GM03348 (cell line): ENCODE measurements at places on chromosomes 12 and 14.

- no peak for DNase-seq
Observed at GRCh38 chr14:62778310-62778709, 266.9 kb downstream of the KCNH5 start.

DNA sequence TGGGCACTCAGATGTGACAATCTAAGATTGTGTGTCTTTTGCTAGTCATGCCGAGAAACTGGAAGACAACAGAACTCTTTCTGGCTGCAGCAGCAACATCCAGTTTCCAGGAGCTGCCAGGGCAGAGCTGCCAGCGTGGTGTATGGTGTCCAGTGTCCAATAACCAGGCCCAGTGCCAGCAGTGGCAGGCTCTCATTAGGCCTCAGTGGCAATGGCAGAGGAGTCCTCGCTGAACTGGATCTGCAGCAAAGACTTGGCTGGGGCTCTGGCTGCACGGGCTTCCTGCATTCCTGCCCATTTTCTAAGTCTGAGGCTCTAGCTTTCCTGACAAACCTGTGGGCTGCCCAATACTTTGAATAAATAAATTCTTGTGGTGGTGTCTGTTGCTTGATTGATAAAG, 26.2 kb upstream of the PPM1A start:
- DNase-seq = no peak

DNA sequence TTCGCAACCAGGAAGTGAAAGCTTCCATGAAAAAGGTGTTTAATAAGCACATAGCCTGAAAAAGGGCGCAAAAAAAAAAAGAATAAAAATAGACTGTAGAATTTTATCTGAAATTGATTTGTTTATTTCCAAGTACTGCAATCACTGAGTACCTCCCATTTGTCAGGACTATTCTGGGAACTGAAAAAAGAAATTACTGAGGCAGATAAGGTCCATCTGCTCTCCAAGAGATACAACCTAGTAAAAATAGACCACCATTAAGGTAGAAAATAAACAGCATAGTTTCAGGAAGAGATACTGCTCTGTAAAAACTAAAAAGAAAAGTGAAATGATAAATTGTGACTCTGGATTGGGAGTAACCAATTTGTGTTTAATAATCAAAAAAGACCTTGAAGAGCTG, 24.7 kb downstream of the OR4N2 start:
- DNase-seq = no peak

GRCh38 chr12:2672863-2673262, 121.9 kb upstream of the FKBP4 start:
- DNase-seq = no peak

DNA sequence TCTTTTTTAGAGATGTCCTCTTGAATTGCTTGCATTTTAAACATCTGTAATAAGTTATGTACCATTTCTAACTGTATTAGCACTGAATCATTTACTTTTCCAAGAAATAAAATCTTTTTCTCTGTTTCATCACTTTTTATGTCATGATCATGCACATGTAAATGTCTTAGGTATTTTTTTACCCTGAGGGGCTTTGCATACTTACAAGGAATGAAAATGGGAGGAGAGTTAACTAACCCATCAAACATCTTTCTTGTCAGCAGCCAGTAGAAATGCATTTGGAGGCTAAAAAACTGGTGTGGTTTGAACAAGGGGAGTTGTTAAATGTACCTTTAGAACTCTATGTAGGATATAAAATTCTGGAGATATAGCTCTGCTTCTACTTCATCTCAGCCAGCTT, 1080.3 kb downstream of the GALC start:
- no peak for DNase-seq
